Ascending aorta (tissue), 2 donors: ENCODE measurements at places on chromosomes 6 and 20.

GRCh38 chr6:25669413-25669812 is 17.4 kb downstream of the SCGN start:
- no peaks in the 10 kb centered on the region for H3K36me3 ChIP-seq
- DNase-seq = no peak
- H3K27me3 ChIP-seq = no peaks in the 10 kb centered on the region
- H3K4me1 ChIP-seq = no peaks in the 10 kb centered on the region

DNA sequence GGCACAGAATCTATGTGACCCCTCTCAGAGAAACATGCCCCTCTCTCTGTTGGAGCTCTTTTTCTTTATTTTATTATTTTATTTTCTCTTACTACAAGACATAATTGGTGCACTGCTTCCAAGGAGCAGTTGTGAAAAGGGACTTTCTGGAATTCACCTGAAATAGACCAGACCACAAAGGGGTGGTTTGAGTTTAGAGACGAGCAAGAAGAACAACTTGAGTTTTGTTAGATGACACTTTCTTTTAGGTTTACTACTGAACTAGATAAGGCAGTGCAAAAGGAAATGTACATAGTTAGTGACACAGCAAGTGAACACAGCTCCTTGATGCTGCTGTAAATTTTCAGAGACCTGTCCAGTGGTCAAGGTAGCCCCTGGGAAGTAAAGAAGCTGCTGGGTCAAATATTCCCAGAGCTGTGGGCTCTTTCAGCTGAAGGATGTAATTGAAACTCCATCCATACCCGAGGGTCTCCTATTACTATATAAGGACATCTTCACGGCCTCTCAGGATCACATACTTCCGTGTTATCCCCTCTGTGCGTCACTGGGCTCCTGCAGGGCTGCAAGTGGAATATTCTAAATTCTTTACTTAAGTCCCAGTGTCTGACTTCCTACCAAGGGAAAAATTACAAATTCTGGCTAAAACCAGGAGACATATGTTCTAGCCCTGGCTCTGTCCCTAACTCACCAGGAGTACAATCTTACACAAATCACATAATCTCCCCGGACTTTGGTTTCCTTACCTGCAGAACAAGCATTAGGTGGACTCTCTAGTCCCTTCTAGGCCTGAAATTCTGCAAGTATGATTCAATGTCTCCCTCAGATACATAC is 69.1 kb upstream of the ADTRP start:
- DNase-seq = no peak
- H3K4me3 ChIP-seq = no peak overlapping the region
- no peaks in the 10 kb centered on the region for H3K36me3 ChIP-seq
- H3K27ac ChIP-seq = no peak overlapping the region
- H3K4me1 ChIP-seq = no peaks in the 10 kb centered on the region

GRCh38 chr6:42509256-42509655 is 54.6 kb upstream of the UBR2 start:
- H3K4me3 ChIP-seq = no peak overlapping the region
- no peaks in the 10 kb centered on the region for H3K27me3 ChIP-seq
- no peaks in the 10 kb centered on the region for H3K4me1 ChIP-seq
- no peak overlapping the region for H3K27ac ChIP-seq
- no peak for DNase-seq
- no peaks in the 10 kb centered on the region for H3K36me3 ChIP-seq

- no peak for DNase-seq
- no peaks in the 10 kb centered on the region for H3K4me1 ChIP-seq
- H3K36me3 ChIP-seq = no peaks in the 10 kb centered on the region
- H3K27ac ChIP-seq = no peak overlapping the region
Measured at GRCh38 chr6:69974193-69974592, 107.8 kb downstream of the COL19A1 start.

GRCh38 chr6:25462235-25462897 is 183.2 kb downstream of the CARMIL1 start:
- no peak overlapping the region for H3K4me3 ChIP-seq
- peaks cover 7% of the 10 kb centered on the region for H3K36me3 ChIP-seq
- no peak overlapping the region for H3K27ac ChIP-seq
- no peaks in the 10 kb centered on the region for H3K27me3 ChIP-seq

GRCh38 chr6:7178280-7178679 is 70.5 kb downstream of the RREB1 start:
- H3K4me1 ChIP-seq = no peaks in the 10 kb centered on the region
- H3K27me3 ChIP-seq = no peaks in the 10 kb centered on the region
- no peak for DNase-seq

DNA sequence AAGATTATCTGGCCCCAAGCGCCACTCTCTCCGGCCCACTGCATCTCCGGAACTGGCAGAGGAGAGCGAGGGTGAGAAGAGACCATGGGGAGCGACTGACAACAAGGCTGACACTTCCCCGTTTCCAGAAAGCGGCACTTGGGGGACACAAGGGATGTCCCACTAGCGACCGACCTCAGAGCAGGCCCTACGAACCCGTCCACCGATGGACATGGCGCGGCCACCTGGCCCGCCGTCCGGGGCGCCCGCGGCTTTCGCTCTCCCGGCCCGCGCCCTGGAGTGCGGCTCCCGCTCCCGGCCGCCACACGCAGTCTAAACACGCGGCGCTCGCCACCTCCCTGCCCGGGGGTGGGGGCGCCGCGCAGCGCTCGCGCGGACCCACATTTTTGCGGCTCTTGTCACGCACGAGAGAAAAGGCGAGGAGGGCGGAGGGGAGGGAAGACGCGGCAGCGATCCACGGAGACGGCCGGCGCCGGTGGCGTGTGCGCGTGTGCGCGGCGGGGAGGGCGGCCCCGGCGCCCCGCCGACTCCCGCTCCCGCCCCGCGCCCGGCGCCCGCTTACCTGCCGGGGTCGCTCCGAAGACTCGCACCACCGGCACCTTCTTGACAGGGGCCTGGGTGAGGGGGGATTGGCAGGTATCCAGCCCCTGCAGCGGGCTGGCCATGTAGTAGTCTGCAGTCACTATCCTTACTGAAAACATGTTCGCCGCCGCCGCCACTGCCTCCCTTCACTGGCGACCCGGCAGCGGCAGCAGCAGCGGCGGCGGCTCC is 645 bp downstream of the REV3L start:
- H3K36me3 ChIP-seq = no peaks in the 10 kb centered on the region
- peak overlapping the region; percentile 98 for H3K4me3 ChIP-seq
- peak; percentile 77 for DNase-seq
- no peaks in the 10 kb centered on the region for H3K27me3 ChIP-seq

DNA sequence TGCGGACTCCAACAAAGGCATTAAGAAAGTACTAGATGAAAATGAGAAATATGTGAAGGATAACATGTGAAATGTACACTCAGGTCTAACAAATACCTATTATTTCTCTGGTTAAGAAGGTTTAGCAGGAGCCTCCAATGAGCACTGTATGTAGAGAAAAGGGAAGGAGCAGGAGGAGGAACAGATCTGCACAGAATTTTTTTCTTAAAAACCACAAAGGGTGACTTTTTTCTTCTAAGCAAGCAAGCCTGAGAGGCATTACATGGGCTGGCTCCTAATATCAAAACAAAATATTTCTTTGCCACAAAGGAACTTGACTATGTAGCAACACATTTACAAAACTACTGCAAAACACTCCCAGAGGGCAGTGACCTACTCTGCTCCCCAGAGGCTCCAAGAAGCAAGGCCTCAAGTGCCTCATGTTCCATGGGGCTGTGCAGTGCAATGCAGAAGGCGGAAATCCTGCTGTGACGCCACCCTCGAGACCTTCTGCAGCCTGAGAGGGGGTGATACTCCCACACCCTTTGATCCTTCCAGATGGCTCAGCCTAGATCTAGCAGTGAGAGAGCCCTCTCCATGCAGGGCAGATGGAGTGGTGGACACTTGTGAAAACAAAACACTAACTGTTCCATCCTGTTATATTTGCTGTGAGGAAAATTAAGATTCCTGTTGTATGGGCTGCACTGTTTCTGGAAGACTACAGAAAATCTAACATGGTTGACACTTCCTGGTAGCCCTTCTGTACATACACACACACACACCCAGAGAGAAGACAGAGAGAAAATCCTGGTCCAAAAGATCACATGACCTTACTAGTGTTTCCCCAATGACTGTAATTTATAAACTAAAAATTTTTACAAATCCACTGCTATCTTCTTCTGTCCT is 36.0 kb upstream of the SMIM29 start:
- H3K4me3 ChIP-seq = no peak overlapping the region
- DNase-seq = peak; percentile 68
- H3K4me1 ChIP-seq = no peaks in the 10 kb centered on the region
- H3K27me3 ChIP-seq = no peaks in the 10 kb centered on the region
- H3K36me3 ChIP-seq = peaks cover 19% of the 10 kb centered on the region

DNA sequence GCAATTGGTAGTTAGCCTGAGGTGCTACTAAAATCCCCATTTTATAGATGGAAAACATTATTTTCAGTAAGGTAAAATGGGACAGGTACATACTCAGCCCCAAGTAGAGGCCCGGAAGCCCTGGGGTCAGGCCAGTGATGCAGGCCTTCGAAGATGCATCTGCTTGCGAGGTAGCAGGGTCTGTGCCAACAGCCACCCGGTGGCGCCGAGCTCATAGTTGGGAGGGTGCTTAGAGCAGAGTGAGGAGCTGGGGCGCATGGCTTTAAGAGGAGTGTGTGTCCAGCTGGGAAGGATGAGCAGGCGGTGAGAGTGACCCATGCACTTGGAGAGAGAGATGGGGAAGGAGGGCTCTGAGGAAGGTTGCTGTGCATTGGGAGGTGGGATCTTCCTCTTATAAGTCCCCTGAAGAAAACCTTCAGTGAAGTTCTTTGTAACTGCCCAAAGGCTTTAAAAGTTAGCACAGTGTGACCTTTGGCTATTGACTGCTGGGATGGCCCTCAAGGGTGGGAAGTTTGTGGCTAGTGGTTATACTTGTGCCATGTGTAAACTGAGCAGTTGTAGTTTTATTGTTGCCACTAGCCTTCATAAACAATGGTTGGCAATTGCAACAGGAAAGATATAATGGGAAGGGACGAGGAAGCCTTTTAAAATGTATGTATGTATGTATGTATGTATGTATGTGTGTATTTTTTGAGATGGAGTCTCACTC is 71.1 kb downstream of the TOX2 start:
- no peak for DNase-seq
- H3K4me3 ChIP-seq = no peak overlapping the region
- H3K27me3 ChIP-seq = no peaks in the 10 kb centered on the region
- H3K36me3 ChIP-seq = no peaks in the 10 kb centered on the region
- H3K4me1 ChIP-seq = no peaks in the 10 kb centered on the region

GRCh38 chr6:28486988-28487742 is 28.4 kb downstream of the GPX6 start:
- no peak overlapping the region for H3K27ac ChIP-seq
- no peaks in the 10 kb centered on the region for H3K36me3 ChIP-seq
- no peaks in the 10 kb centered on the region for H3K27me3 ChIP-seq
- H3K4me1 ChIP-seq = no peaks in the 10 kb centered on the region
- no peak overlapping the region for H3K4me3 ChIP-seq

- peaks cover 10% of the 10 kb centered on the region for H3K4me1 ChIP-seq
- no peak for DNase-seq
- H3K4me3 ChIP-seq = no peak overlapping the region
Measured at GRCh38 chr6:13513626-13514502, 26.5 kb upstream of the GFOD1 start.

DNA sequence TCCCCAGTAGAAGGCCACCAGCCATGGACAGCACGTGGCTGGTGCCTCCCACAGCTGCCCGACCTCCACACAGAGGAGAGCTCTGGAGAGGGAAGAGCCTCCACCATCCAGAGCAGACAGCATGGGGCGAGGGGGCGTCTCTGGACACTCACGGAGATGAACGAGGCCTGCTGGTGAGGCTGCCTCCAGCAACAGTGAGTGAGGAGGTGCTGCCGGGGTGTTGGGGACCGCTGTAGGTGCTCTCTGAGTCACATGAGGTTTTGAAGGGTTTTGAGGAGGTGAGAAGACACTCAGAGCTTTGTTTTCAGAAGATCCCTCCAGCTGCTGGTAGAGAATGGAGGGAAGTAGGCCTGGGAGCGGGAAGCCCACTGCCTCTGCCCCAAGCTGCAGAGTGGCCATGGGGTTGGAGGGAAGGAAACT is 65.6 kb downstream of the THBS2 start:
- H3K27ac ChIP-seq = peak overlapping the region; percentile 87
- peak; percentile 61 for DNase-seq
- no peaks in the 10 kb centered on the region for H3K27me3 ChIP-seq

GRCh38 chr6:159902620-159903019 is 11.8 kb downstream of the MAS1 start:
- no peak overlapping the region for H3K27ac ChIP-seq
- H3K4me3 ChIP-seq = no peak overlapping the region
- H3K4me1 ChIP-seq = no peaks in the 10 kb centered on the region
- no peak for DNase-seq

- no peaks in the 10 kb centered on the region for H3K27me3 ChIP-seq
- DNase-seq = no peak
- H3K27ac ChIP-seq = no peak overlapping the region
- H3K4me1 ChIP-seq = no peaks in the 10 kb centered on the region
Measured at GRCh38 chr20:6954219-6954618, 186.7 kb downstream of the BMP2 start.

GRCh38 chr6:28896505-28897368 is 27.0 kb downstream of the TRIM27 start:
- no peaks in the 10 kb centered on the region for H3K27me3 ChIP-seq
- H3K4me3 ChIP-seq = peak overlapping the region; percentile 60
- no peaks in the 10 kb centered on the region for H3K4me1 ChIP-seq
- H3K36me3 ChIP-seq = peaks cover 5% of the 10 kb centered on the region
- H3K27ac ChIP-seq = peak overlapping the region; percentile 96
- no peak for DNase-seq

DNA sequence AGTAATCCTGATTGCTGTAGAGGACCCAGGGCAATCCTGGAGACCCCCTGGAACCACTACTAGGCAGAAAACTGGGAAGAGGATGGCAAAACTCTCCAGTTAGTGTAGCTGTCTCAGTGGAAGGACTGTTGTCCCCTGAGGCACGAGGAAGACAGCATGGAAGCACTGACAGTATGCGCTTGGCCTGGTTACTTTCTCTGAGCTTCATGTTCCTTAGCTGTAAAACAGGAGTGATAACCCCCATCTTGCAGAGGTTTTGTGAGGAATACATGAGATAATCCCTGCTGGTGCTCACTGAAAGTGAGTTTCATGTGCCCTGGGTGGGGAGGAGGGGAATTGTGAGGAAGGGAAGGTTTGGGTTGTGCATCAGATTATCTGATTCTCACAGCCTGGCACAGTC is 3.2 kb downstream of the NT5E start:
- H3K36me3 ChIP-seq = no peaks in the 10 kb centered on the region
- peak overlapping the region; percentile 38 for H3K27ac ChIP-seq
- H3K4me1 ChIP-seq = no peaks in the 10 kb centered on the region
- peak overlapping the region; percentile 7 for H3K4me3 ChIP-seq
